ENCODE measurements at places on chromosomes 16 and 17.

DNA sequence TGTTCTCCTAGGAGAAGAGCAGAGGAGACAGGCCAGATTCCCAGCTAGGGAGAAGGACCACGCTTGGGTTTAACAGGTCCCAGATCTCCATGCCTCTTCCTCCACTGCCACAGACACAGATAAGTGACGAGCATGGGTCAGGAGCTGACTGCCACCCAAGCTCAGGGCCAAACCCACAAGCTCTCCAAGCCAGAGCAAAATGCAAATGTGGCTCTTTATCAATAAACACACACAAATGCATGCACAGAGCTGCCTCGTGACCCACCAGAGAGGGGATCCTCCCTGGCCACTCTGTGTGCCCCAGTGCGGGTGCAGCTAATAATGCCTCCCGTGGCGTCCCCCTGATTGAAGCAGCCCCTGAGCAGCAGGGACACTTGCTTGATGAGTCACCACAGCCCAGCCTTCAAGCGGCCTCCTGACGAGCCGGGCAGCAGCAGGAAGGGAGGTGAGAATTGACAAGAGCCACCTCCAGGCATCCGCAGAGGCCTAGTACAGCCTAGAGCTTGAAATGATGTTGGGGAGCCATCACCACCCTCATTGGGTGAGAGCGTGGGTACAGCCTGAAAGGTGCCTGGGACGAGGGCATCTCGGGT, 143.9 kb downstream of the CCDC182 start:
- no peak for DNase-seq

GRCh38 chr17:77462553-77463497, 322.1 kb downstream of the SEC14L1 start:
- DNase-seq, result no peak

GRCh38 chr16:77112746-77113145, 78.2 kb upstream of the MON1B start:
- DNase-seq, result no peak

- DNase-seq, result no peak
These were observed 23.7 kb downstream of the CLEC3A start for GRCh38 chr16:78045865-78046581.

- DNase-seq, result no peak
These were observed 65.4 kb downstream of the C16orf78 start for GRCh38 chr16:49439050-49439449.

All from DMS79 (cell line).